ENCODE measurements at places on chromosomes 1 and 21.

DNA sequence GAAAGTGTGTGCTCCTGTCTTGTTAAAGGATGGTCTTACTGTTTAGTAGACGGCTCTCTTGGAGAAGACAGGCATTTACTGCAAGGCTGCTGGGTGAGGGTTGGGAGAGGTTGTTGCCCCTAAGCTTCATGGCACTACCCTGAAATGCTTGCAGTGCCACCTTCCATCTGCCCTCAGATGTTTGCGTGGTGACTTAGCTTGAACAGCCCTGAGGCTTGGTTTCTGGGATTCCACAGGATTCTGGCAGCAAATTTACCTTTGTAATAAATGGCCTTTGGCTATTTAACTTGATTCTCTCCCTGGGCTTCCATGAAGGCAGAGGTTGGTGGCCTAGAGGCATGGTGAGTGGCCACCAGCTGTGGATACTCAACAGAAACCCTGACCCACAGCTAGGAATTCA is 11.6 kb downstream of the MTARC1 start:
- DNase-seq = no peak

DNA sequence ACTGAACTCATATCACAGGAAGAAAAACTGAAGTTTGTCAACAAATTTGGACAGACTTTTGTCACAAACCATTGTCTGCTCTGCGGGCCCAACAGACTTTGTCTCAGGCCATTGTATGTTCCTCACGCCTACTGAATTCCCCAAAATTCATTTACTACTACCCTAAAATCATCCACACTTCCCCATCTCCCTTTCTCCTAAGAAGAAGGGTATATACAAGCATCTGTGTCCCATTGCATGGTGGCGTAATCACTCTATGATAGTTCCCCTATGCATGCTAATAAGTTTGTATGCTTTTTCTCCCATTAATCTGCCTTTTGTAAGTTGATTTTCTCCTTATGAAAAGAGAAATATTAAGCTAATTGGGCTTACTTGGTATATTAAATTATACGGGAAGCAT is 54.9 kb upstream of the ATF3 start:
- DNase-seq = no peak

- no peak for DNase-seq
These were observed 2.7 kb downstream of the PLEKHG5 start for GRCh38 chr1:6488602-6489382.

GRCh38 chr1:48216313-48216712 is 6.2 kb upstream of the SLC5A9 start:
- DNase-seq = no peak

DNA sequence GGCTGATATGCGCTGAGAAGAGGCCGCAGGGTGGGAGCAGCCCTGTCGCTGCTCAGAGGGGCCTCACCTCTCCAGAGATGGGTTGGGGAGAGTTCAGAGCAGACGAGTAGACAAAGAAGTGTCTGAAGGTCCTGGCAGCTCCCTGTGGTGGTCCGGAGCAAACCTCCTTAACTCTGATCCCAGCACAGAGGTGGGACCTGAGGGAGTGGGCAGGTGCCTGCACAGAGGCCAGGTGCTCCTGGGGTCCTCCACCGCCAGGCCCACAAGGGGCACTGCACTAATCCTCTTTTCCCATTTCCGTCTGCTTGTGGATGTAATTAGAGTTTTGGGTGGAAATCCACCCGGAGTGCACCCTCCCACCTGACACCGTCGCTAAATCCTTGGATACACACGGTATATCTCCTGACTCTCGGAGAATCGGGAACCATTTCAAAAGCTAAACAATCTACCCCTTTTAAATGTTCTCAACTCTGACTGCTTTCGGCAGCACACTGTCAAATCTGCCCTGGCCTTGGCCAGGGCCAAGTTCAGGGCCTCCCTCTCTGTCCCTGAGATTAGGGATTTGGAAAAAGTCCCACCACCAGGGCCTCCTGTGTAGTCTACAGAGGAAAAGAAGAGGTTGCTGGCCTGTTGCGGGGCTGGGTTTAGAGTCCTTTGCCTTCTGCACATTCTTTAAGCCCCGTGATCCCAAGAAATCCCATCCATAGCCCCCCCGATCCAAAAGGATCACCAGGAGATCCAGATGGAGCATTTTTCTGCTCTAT is 22.4 kb downstream of the CASZ1 start:
- no peak for DNase-seq

DNA sequence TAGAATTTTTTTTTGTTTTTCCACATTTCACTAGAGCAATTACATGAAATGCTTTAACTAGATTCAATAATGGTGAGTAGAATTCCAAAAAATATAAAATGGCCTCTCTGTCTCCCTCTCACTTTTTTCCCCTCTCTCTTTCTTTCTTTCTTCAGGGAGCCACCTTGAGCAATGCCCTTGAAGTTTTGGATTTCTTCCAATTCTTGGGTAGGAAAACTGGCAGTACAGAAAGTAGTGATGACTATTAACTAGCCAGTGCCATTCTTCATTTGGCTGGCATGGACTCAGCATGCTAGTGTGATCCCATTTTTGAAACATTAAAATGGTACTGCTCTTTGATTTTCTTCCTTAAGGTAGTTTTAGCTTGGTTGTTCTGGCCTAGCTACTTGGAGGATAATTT is 4.5 kb upstream of the FNBP1L start:
- DNase-seq = no peak

Data from HCEC 1CT (cell line).